ENCODE measurements at places on chromosomes 3 and 15. TPM values are rescaled to one million over a fixed set of nuclear protein-coding genes. Genes with fewer than 3 reads are reported as not detected.

The NPAP1 gene
- not detected for total RNA-seq

The CFAP91 gene
- total RNA-seq, result 0.28 TPM

The XIRP1 gene
- total RNA-seq, result 0.66 TPM

The KNG1 gene
- not detected for total RNA-seq

The C2CD4A gene
- 0.20 TPM for total RNA-seq

Data from activated naive CD8-positive, alpha-beta T cell treated with anti-CD3 and anti-CD28 coated beads for 36 hours (primary cell).